ENCODE measurements at places on chromosomes 5 and 9.
A peak's percentile ranks its signal among the peaks of the same experiment; 100 is the strongest.

DNA sequence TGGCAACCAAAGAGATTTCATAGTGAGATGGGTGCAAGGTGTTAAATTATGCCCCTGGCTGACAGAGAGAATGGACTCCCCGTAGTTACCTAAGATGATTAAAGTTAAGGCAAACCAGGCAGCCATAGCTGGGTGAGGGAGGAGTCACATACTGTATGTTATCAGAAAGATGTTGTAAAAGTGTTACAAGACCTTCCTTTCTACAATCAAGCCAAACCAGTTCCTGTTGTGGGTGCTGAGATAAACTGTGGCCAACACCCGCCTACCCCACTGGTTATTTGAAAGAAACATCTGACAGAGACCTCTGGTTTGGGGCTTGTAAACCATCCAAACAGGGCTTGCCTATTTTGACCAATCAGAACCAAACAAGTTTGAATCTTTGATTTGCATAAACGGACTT is 684.7 kb upstream of the NUDT12 start:
- peak; percentile 9 for DNase-seq

DNA sequence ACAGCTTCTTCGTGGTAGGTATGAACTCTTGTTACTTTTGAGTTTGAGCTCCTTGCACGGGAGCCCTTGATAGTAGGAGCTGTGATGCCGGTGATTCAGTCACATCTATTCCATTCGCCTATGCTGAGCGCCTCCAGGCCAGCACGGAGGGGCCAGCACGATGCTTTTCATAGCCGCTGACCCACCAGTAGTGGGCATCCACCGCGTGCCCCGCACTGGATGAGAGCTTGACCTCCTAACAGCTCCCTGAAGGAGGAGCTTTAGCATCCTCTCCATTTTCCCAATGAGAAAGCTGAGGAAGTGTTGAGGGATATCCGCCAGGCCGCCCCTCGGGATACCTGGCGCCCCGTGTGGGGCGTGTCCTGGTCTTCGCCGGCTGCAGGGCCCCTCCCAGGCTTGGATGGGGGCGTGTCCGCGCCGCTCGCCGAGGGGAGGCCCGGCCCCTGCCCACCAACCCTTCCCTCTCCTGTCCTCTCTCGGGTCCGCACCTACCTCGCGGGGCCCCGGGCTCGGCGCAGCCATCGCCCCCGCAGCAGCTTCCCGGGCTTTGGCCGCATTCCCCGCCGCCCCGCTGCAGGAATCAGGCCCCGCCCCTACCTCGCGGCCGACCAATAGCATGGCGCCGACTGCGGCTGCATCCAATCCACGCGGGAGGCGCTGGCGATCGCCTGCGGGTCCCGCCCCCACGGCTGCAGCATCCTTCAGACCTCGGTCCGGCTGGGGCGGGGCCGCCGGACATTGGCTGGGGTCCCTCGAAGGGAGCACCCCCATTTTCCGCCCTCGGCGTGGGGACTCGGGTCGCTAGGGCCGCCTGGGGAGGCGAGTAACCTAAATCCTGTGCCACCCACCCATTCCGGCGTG is at the start of gene PIP5KL1:
Gene PIP5KL1, minus strand, starts transcription at position 547 of the 861 bp plus-strand sequence. Its CDS starts 25 bp downstream, at position 522.
- DNase-seq, result peak; percentile 79

DNA sequence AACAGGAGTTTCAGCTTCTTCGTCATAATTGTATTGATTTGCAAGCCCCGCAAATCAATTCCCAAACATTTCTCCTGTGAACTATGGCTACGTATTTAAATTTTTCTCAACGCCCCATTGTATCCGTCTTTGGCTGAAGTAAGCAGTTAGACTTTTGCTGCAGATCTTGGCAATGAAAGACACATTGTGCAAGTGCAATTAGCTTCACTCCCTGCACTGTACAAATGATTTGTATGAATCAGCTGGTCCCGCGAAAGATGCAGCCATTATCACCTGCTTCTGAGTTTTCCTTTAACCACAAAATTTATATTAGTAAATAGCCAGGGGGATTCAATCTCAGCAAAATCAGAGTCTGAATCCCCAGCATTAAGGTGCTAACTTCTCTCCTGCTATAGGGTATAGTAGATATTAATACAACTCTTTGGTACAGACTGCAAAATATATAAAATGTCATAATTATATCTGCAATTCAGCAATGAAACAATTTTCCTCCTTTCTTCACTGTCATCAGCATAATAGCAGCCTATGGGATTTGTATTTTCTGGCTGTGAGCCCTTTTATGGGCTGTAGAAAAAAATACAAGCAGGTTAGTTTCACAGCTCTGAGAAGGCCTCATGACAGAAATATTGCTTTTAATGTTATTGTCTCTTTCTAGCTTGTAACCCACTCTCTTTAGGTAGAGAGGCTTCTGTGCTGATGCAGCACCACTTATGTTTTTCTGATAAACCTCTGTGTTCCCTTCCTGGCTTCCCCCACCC is 68.4 kb upstream of the SMARCA2 start:
- DNase-seq, result no peak

DNA sequence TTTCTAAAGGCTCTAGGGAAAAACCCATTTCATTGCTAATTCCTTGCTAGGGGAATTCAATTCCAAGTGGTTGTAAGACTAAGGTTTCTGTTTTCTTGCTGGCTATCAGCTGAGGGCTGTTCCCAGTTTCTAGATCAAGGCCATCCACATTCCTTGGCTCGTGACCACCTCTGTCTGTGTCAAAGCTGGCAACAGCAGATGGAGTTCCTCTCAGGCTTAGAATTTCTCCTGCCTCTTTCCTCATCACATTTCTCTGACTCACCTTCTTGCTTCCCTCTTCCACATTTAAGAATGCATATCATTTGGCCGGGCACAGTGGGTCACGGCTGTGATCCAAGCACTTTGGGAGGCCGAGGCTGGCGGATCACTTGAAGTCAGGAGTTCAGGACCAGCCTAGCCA is 19.0 kb downstream of the DAB2IP start:
- no peak for DNase-seq

DNA sequence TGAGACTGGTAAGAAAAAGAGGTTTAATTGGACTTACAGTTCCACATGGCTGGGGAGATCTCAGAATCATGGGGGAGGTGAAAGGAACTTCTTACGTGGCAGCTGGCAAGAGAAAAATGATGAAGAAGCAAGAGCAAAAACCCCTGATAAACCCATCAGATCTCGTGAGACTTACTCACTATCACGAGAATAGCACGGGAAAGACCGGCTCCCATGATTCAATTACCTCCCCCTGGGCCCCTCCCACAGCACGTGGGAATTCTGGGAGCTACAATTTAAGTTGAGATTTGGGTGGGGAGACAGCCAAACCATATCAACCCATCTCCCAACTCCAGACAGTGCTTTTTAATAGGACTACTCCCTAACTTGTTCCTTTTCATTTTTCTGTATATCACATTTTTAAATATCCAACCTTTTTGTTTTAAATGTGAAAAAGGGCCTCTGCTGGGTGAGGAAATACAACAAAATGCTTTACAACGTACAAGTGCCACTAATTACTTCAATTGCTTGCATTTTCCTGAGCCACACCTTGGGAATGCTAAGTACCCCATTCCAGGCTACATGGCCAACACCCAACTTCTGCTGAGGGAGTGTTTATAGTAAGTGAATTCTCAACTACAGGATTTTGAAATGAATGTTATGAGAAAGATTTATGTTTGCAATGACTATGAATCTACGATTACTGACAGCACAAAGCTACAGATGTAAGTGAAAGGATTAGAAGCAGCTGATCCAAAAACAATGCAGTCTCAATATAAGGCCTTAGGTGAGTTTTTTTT is 294.1 kb upstream of the CD180 start:
- peak; percentile 53 for DNase-seq

GRCh38 chr5:116881921-116882531 is 307.4 kb upstream of the SEMA6A start:
- DNase-seq, result no peak

- DNase-seq, result no peak
Observed at GRCh38 chr5:138737494-138738265, 15.5 kb upstream of the CTNNA1 start.

DNA sequence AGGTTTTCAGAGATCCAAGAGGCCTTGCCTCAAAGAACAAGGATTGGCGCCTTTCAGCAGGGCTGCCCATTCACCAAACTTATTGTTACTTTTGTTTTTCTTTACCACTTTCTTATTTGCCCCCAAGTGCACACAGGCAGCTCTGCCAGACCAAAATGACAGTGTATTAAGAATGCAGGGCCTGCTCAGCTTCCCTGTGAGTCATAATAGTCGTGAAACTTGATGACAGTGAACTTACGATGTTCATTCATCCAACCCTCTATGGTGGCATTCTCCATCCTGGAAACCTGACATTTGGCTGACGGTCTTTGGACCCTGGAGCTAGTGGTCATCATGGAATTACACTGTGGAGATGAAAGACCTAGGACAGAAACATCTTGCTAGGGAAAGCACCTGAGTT is 44.3 kb downstream of the UBE2QL1 start:
- no peak for DNase-seq

GRCh38 chr9:137088121-137088520 is 1.3 kb downstream of the MAN1B1 start:
- DNase-seq, result no peak

DNA sequence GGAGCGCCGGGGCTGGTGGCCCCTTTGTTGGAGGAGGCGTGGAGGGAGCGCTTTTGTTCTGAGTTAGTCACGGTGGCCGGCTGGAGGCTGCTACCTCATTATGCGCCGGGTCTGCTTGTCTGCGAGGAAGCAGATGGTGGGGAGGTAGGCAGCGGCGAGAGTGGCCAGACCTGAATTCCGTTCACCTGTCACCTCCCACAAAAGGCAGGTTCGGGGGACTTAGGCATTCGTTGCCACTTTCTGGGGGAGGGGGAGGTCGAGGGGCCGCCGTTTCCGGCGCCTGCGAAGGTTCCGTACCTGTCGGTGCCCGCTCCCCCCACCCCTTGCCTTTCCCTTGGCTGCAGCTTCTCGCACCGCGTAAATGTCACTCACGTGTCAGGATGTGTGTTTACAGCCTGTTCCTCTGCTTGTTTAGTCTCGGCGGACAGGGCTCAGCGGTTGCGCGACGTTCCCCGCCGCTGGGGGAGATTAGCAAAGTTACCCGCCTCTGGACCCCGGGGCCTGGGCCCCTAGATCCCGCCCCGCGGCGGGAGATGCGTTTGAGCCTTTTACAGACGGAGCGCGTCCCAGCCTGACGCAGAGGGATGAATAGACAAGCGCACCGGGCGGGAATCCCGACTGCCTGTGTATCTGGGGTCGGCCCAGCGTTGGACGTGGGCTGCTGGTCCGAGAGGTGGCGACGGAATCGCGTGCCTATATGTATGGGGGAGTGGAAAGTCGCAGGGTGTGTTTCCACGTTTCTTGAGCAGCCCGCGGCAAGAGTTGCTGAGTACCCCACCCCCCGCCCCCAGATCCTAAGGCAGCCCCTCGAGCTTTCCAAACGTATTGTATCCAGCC is 2.7 kb upstream of the LHX2 start:
- no peak for DNase-seq

GRCh38 chr5:107739661-107740060 is 68.9 kb upstream of the EFNA5 start:
- DNase-seq, result no peak

DNA sequence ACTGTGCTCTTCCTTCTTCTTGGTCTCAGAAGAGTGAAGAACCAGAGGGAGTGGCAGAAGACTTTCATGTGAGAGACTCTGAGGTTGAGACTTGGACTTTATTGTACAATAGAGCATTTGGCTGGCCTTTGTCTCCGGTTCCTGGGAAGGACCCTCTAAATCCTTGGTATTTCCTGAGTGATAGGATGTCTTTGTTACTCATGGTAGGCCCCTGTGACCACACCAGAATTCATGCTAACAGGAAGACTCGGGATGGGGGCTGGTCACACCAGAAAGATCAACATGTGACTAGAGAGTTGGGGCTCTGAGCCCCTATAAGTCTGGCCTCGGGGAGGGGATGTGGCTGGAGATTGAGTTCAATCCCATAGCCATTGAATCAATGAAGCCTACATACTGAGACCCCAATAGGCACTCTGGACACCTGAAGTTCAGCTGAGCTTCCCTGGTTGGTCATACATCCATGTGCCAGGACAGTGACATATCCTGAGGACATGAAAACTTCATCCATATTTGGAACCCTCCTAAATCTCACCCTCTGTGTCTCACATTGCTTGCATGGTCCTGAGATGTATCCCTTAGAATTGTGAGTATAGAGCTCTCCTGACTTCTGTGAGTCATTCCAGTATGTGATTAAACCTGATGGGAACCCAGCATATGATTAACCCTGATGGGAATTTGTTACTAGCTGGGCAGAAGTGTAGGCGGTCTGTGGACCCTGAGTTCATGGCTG is 201.7 kb downstream of the GADD45G start:
- DNase-seq, result no peak

DNA sequence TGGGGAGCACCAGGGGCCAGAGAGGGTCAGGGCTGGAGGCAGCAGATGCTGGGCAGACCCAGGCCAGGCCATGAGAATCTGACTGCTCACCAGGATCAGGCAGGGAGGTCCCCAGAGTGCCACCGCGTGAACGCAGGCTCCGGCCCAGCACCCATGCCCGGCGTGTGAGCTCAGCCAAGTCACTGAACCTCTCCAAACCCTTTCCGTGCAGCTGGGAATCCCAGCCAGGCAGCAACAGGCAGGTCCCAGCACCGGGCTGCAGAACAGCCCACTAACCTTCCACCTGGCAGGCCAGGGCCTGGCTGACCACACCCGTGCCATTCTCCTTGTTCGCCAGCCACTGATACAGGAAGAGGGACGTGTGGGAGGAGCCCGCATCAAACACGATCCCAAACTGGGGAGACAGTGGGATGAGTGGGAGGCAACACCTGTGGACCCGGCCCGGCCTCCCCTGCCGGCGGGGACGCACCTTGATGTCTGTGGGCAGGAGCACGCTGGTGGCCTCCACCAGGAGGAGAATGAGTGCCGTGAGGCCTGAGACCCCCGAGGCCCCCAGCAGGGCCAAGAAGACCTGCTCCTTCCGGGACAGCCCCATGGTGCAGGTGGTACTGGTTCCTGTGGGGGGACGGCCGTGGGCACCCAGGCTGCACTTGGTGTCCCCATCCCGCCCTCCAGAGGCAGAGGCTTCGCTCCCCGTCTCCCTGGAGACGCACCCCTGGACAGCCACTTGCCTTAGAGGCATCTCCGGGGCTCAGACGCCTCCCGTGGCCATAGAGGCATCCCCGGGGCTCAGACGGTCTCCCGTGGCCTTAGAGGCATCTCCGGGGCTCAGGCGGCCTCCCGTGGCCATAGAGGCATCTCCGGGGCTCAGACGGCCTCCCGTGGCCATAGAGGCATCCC is 3.2 kb downstream of the ENTPD8 start:
- no peak for DNase-seq

DNA sequence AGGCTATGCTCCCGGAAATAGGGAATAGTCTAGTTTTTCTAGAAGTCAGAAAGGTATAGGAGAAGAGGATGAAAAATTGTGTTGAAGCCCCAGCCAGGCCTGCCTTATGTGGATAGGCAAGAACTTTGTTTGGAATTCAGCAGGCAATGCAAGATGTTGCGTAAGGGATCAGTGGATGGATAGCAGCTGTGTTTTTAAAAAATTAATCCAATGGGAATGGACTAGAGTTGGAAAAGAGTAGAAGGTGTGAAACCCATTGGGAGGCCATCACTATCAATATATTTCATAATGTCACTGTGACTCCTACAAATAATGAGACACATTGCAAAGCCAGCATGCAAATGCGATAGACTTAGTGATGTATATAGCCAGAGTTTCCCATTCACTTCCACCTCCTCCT is 281.9 kb downstream of the MARCHF11 start:
- DNase-seq, result no peak
